ENCODE measurements at places on chromosomes 1 and 21. TPM values are rescaled to one million over a fixed set of nuclear protein-coding genes. Genes with fewer than 3 reads are reported as not detected.
A peak's percentile ranks its signal among the peaks of the same experiment; 100 is the strongest.

DNA sequence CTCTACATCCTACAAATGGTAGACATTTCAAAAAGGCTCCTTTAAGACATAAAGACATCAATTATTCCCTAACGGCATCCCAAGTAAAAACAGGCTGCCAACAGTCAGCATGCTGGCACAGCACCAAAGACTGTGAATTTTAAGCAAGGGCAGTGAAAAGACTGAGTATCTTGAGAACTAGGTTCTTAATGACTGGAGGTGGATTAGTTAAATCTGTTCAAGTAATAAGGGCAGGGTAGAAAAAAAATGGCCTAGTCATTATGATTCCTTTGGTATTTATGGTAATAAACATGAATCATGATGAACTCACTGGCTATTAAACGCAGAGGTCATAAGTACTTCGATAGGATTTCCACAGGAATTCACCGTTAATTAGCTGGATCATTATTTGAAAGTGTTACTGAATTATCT is 75.2 kb downstream of the KIFAP3 start:
- no peak overlapping the region for H3K4me3 ChIP-seq
- H3K4me1 ChIP-seq: no peaks in the 10 kb centered on the region

DNA sequence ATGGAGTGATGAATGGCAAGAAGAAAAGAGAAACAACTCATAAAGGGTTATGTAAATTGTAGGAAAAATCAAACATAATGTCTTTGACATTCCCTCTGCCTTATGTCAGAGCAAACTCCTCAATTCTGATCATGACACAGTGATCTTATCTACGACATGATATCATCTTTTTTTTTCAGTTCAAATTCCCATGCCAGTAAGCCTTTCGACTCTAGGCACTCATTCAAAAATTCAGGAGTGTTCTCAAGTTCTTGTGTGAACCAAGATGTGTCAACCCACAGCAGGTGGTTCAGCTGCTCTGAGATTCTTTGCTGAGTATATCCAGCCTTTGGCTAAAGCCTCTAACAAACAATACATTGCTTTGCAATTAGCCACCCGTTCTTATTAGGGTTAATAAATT is 97.1 kb upstream of the ESRRG start:
- no peak overlapping the region for H3K27ac ChIP-seq
- H3K4me1 ChIP-seq: no peaks in the 10 kb centered on the region
- no peaks in the 10 kb centered on the region for H3K27me3 ChIP-seq

- no peak overlapping the region for H3K27ac ChIP-seq
- H3K4me1 ChIP-seq: no peaks in the 10 kb centered on the region
- no peaks in the 10 kb centered on the region for H3K27me3 ChIP-seq
- DNase-seq: no peak
Observed at GRCh38 chr1:168726719-168727118, 2.3 kb downstream of the DPT start.

- H3K4me3 ChIP-seq: no peak overlapping the region
- H3K4me1 ChIP-seq: peaks cover 75% of the 10 kb centered on the region
- H3K36me3 ChIP-seq: no peaks in the 10 kb centered on the region
- peak overlapping the region; percentile 43 for H3K27ac ChIP-seq
- peak; percentile 82 for DNase-seq
- no peaks in the 10 kb centered on the region for H3K27me3 ChIP-seq
Observed at GRCh38 chr1:110634455-110635311, 28.5 kb upstream of the KCNA2 start.

The AMY1B gene
- total RNA-seq: not detected

The FAM229A gene
- 23.5 TPM for total RNA-seq

The SPRR4 gene
- not detected for total RNA-seq
